ENCODE measurements at places on chromosomes 7 and 10. TPM values are rescaled to one million over a fixed set of nuclear protein-coding genes. Genes with fewer than 3 reads are reported as not detected.

DNA sequence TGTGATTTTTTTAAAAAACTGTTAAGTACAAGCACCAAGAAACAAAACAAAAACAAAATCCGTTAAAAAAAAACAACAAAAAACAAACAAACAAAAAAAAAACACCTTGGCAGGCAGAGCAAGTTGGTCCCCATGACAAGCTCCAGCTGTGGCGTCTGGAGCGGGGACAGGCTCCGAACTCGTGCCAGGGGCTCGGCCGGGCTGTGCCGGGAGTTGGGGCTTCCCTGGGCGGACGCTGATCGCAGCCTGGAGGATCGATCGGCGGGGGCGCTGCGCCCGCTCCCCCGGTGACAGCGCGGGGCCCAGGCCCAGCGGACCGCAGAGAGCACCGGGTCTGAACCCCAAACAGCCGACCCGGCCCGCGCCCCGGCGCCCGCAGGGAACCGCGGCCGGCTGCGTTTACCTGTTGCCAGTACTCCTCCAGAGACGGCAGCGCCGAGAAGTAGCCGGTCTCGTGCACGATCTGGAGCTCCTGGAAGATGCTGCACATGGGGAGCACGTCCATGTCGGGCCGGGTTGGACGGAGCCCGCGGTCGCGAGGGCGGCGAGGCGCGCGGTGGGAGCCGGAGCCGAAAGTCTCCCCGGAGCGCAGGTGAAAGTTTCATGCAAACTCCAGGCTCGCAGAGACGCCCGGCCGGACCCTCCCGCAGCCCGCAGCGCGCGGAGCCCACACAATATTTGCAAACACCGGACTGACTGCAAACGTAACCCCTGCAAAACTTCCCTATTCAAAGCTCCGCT, at the start of gene KLF6:
TSS of gene KLF6 (minus strand) at position 700 of the 741 bp plus-strand sequence. CDS start at position 505, 195 bp downstream.
- DNase-seq = peak; percentile 85

DNA sequence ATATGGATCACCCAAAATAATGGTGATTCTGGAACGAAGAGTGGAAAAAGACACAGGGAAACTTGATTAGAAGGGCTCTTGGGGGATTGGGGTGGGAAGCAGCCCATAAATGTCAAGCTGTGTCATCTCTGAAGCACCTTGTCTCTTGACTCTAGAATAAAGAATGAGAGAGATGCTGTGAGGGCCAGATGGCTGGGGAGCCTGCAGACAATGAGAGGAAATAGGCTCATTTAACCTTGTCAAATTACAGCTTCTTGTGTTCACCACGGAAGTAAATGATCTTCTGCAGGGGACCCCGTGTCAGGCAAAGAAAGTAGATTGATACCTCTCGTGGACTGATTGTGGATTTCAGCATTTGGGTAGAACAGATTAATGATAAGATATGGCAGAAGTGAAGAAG, 159.3 kb downstream of the ST7 start:
- DNase-seq = no peak

- DNase-seq = no peak
These were observed 83.0 kb upstream of the INSYN2A start for GRCh38 chr10:127279334-127279774.

DNA sequence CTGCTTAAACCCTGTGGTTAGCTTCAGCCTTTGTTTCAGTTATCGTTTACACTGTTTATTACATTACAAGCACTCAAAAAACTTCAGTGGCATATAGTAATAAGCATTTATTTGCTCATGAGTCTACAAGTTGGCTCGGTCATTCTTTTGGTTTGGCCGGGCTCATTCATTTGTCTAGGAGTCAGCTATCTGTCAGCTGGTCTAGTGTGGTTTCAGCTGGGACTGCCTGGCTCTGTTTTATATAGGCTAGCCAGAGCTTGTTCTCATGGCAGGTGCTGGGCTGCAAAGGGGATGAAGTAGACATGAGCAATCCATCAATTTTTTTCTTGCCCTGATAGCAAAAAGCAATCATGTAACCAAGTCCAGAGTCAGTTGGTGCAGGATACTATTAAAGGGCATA, 103.6 kb downstream of the MKLN1 start:
- no peak for DNase-seq

DNA sequence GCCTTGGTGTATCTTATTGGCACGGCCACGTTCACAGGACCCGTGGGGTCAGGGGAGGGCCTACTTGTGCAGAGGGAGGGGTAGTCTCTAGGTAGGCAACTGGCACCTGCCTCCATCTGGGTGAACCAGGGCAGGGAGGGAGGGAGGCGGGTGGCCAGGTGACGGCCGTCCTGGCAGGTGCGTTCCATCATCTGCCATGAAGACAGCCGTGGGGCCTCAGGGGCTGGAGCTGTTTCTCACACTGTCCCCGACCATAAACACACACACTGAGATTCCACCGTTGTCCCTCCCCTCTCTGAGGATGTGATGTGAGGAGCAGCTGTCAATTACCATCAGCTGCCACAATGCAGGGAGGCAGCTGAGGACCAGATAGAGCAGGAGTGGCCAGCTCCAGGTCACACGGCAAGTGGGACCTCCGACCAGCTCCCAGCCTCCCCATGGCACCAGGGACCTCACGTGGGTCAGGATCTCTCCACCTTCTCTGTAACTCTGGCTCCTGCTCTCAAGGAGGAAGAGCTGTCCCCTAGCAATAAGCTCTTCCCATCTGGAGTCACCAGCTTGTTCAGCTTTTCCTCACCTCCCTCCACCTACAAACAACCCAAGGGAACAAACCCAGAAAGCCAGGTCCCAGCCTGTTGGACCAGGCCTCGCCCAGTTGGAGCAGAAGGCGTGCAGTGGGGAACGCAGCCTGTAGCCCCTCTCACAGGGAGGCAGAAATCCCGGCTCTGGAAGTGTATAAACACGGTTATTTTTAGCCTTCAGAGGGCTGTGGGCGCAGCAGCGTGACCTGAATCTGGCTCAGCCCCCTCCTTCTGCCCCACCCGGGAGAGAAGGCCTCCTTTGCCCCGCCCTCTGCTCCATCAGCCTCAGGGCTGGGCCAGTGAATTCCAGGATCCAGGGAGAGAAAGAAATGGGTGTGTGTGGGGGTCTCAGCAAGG, 33.1 kb downstream of the ZMIZ1 start:
- no peak for DNase-seq

GRCh38 chr10:130497056-130498010, 361.1 kb downstream of the GLRX3 start:
- DNase-seq = peak; percentile 77

- no peak for DNase-seq
These were observed 31.6 kb downstream of the TMEM120A start for GRCh38 chr7:75962607-75963380.

- DNase-seq = no peak
These were observed 106.7 kb upstream of the ODAD2 start for GRCh38 chr10:28105561-28105960.

GRCh38 chr10:16242859-16243613, 193.8 kb upstream of the PTER start:
- no peak for DNase-seq

- DNase-seq = no peak
These were observed 107.2 kb downstream of the ARHGAP21 start for GRCh38 chr10:24616536-24616935.

GRCh38 chr10:35262436-35262835, 73.9 kb upstream of the CCNY start:
- no peak for DNase-seq

The ADCY1 gene
- 2.5 TPM for total RNA-seq

The CPN1 gene
- total RNA-seq = not detected

DNA sequence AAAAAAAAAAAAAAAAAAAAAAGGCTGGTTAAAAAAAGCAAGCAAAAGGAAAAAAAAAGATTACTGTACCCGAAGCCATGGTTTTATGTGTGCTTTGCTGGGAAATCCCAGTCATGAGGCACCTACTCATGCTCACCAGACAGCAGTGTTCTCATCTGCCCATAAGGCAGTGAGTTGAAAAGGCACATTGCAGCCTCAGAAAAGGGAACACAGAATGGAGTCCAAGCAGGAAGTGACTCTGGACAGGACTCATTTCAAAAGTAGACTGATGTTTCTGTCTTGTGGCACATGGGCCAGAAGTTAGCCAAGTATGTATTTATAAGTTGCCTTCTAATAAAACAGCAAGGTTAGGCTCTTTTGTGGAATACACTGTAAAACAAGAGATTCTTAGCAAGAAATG, 40.2 kb downstream of the PDSS1 start:
- no peak for DNase-seq

The NKX2-3 gene
- total RNA-seq = not detected

DNA sequence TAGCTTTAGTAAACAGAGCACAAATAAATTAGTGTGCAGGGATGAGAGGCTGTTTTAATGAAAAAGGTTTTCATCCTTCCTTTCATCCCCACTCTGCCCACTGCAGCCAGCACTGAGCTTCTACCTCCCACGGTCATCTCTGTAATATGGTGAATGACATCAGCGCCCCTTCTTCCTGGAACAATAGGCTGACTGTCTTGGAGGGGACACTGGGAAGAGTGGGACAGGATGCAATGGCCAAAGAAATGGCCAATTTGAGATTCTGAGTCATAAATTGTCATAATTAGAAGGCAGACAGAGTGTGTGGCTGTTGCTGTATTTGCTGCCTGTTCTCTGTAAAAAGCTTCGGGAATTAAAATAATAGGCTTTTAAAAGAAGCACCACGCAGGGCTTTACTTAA, 126.7 kb upstream of the CALN1 start:
- DNase-seq = no peak

The RHBDD2 gene
- total RNA-seq = 34.1 TPM

DNA sequence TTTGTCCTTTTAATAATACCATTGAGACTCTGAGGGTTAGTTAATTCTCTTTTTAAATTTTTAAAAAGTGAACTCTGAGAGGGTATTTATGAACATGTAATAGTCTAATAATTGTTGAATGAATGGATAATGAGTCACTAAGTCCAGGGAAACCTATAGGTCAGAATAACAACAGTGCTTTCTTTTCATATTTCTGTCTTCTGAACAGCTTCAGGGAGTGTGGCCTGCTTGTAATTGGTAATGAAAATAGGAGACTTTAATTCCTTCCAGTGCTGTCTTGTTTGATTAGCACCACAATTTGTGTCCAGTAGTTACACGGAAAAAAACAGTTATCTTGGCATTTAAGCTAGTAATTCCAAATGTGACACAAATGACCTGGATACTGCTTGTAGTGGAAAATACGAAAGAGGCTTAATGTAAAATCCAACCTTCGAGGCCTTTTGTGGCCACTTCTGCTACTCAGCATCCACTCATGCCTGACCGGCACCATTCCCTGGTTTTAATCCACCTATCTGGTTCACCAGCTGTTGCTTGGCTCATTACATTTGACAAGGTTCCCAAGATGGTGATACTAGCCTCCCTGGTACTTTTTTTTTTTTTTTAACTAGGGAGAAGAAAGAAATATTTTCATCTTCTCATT, 149.3 kb upstream of the IMMP2L start:
- no peak for DNase-seq

DNA sequence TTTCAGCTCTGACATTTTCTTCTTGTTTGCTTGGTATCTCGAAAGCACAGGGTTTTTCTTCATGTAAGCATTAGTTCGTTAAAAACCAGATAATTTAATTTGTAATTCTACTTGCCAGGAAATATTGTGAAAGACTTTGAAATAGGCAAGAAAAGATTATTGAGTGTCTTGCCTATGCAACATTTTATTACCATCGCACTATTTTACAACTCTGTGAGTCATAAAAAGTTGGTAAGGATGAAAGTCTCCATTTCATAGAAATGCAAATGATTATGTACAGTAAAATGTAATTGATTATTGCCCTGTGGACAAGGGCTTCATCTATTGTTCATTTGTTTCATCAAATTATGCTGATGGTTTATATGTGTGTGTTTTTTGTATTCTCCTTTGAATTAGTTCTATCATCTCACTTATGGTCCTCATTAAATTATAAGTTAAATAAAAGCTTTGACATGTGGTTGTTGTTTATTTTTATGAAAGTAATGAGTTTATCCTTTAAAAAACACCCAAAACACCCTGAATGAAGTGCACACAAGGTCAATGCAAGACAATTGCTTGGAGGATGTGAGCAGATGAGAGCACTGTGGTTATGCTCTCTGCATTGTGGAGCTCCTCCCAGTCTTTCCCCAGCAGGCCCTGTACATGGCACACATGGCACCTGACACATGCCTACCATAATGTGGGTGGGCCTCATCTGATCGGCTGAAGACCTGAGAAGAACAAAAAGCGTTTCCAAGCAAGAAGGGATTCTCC, 230.8 kb downstream of the CXCL12 start:
- DNase-seq = no peak

The MRLN gene
- total RNA-seq = not detected

GRCh38 chr10:127525686-127526085, 23.4 kb upstream of the NPS start:
- DNase-seq = no peak

DNA sequence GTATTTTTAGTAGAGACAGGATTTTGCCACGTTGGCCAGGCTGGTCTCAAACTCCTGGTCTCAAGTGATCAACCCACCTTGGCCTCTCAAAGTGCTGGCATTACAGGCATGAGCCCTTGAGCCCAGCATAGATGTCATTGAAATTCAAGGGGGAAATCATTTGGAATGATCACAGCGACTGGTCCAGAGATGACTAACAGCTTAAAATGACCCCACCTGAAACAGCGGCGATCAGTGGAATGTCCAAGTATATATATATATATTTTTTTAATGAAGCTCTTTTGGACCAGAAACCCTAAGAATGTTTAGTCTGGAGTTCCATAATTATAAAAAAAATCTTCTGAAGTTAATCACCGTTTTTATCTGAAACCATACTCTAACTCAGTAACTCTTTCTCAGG, 12.5 kb upstream of the AKR1E2 start:
- DNase-seq = no peak

GRCh38 chr7:81447351-81447952, 322.4 kb downstream of the HGF start:
- no peak for DNase-seq

- no peak for DNase-seq
These were observed 168.6 kb upstream of the CSTF2T start for GRCh38 chr10:51867956-51868355.

DNA sequence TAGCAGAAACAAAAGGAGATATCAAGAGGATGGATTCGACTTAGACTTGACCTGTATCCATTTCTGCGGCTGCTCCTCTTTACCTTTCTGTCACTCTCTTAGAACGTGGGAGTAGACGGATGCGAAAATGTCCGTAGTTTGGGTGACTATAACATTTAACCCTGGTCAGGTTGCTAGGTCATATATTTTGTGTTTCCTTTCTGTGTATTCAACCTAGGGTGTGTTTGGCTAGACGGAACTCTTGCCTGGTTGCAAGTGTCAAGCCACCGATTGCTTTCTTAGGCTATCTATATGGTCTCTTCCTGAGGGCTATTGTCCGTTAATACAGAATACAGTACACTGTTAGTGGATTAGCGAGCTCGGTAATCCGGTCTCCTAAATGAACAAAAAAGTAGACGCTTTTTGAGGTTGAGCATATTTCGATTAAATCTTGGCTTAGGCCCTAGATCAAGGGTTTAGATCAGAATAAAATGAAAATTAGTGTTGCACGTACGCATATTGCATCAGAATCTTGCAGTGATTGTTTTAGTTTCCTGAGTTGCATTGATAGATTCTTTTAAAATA, 1.2 kb downstream of the PTEN start:
- no peak for DNase-seq

The SFTPD gene
- not detected for total RNA-seq

The OIT3 gene
- not detected for total RNA-seq

GRCh38 chr10:33260403-33261149, 73.9 kb downstream of the NRP1 start:
- DNase-seq = no peak
